Caki2 (cell line): ENCODE measurements at places on chromosomes 2 and 18.
A peak's percentile ranks its signal among the peaks of the same experiment; 100 is the strongest.

- DNase-seq = no peak
Observed at GRCh38 chr18:55878224-55878623, 290.2 kb upstream of the TCF4 start.

- peak; percentile 28 for DNase-seq
Observed at GRCh38 chr18:26544451-26544850, 3.9 kb downstream of the KCTD1 start.

GRCh38 chr2:98093146-98093545 is 6.2 kb downstream of the VWA3B start:
- no peak for DNase-seq

DNA sequence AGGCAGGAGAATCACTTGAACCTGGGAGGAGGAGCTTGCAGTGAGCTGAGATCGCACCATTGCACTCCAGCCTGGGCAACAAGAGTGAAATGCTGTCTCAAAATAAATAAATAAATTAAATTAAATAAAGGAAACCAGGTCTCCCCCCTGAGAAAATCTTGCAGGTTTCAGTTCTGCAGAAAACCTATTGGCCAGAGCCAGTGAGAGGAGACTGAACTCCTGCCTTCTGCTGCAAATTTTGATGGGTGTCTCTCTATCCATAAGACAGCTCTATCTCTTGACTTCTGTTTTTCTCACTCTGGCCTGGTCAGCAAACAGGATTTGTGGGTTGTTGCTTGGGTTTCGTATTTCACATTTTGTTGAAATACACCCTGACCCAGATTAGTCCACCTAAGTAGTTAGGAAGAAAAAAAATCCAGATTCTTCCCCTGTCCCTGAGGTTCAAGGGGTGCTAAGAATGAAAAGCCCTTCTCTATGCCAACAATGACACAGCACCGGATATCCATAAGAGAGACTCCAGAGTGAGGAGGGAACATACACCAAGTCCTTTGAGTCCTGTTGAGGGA is 86.7 kb upstream of the MAP4K4 start:
- DNase-seq = no peak

DNA sequence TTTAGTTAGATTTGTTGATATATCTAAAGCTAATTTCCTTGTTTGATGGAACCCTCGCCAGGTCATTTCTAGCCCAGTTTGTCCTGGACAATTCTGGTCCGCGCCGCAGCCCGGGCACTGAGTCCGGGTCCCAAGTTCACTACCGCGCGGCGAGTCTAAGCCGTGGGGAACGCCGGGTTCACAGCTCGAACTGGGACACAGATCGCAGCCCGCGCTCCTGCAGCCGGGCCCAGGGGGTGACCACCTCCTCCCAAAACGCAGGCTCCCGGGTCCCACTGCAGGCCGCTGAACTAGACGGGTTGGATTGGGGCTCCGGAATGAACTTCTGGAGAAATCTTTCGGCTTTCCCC is 681 bp downstream of the ACADL start:
- DNase-seq = no peak

GRCh38 chr2:166805753-166806152 is 82.5 kb upstream of the XIRP2 start:
- no peak for DNase-seq

GRCh38 chr2:181203412-181203811 is 223.0 kb downstream of the UBE2E3 start:
- DNase-seq = peak; percentile 65

DNA sequence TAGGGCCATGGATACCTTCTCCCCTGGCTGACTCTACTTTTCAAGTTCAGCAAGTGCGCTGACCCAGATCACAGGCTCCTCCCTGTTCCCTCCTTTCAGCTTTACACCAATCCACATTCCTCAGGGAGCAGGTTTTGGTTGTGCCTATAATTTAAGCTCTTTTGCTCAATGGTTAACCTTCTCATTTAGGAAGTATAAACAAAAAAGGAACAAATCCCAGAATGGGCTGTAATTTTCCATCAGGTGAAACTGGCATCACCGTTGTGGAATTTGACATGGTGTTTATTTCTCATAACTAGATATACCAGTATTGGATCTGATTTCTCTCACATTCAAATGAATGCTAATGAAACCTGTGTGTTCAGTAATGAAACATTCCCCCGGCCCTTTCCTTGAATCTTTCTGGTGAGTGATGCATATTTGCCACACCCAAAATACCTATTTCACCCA is 13.6 kb downstream of the STRN start:
- DNase-seq = peak; percentile 78

GRCh38 chr2:219626540-219626939 is 890 bp upstream of the SLC4A3 start:
- DNase-seq = no peak
